Esophagus squamous epithelium (tissue), 5 donors: ENCODE measurements at places on chromosomes 2 and 18.

DNA sequence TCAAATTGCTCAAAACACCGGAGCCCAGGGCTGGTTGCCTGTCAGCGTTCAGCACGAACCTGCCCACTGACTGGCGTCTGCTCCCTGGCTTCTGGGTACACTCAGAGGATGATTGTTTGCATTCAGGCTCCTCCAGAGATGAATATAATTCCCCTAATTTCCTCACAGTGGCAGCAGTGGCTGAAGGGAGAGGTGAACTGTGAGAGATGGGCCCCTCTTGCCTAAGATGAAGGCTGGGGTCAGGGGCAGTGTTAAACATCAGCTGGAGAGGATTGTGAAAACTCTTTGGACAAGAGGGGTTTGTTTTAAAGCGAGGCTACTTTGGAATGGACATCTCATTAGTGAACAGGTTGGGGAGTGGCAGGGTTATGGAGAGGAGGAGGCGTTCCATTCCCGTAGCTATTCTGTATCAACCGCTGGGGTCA lies 31.0 kb downstream of the TCF7L1 start:
- DNase-seq = no peak

DNA sequence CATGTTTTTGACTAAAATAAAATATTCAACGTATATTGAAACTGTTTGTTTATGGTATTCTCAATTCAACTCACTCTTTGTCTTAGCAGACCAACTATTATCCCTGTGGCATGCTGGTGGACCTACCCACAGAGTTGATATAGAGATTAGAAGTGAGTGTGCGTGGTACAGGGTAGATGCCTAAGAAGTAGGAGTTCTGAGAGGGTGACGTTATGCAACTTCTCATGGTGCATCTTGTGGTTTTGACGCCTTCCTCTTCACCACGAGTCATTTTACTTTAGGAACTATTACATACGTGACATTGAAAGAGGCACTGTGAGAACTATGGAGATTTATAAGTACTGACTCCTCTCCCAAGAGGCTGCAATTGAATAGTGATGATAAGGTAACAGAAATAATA lies 26.6 kb upstream of the NAPG start:
- no peak for DNase-seq

DNA sequence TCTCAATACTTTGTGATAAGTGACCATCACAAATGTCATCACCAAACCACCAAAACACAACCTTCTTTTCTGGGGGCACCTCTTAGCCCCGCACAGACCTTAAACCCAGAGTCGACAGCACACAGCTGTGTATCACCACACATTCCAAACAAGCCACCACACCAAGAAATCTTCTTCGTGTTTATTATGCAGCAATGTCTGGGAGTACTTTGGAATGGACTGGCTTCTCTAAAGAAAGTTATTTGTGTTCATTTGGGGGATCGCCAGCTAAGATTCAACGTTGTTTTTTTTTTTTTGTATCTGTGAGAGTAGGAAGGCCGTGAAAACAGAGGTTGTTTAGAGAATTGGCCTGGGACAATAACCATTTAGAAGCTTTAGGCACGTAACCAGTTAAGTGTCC lies 1.1 kb upstream of the MTA3 start:
- no peak for DNase-seq

- no peak for DNase-seq
Observed at GRCh38 chr2:225512876-225513540, 113.5 kb downstream of the NYAP2 start.

DNA sequence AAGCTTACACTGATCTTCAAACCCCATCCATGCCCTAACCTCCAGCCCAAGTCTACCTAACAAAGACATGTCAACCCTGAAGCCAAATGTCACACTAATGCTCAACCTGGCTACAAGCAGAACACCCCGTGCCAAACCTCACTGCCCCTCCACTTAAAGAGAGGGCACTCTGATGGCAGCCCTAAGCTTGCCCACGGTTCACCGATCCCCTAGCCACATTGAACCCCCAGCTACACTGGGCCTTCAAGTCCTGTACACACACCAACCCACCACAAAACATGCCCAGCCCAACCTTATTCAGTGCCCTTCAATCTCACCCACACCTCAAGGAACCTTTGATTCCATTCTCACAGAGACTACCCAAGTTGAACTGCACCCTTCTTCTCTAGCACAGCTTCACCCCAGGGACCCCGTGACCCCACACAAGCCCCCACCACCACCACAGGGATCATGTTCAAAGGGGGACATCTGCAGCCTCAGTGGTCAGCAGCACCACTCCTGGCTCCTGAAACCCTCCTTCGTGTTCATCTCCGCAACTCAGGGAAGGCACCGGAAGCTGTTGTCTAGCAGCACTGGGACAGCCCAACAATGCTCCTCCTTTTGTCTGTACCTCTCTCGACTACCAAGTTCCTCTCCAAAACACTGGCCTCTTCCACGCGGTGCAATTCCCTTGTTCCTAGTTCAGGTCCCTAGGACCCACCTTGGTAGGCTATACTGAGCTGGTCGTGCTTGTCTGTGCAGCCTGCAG lies 218.8 kb downstream of the CYP26B1 start:
- DNase-seq = no peak

- DNase-seq = no peak
Observed at GRCh38 chr2:65381607-65382051, 50.8 kb downstream of the SPRED2 start.

DNA sequence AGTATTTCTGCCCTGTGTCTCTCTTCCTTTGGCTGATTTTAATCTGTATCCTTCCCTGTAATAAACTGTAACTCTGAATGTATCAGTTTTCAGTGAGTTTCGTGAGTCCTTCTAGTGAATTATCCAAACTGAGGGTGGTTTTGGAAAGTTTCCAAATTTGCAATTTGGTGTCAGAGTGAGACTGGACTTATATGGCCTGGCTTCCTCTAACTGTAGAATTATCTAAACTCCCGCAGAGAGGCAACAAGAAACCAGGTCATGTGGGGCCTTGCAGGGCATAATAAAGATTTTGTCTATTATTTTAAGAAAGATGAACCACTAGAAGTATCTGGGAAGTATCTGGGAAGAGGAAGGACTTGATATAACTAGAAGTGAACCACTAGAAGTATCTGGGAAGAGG lies 95.3 kb upstream of the RNF152 start:
- DNase-seq = no peak

GRCh38 chr2:224847381-224847780 lies 131.2 kb upstream of the CCDC195 start:
- DNase-seq = no peak

DNA sequence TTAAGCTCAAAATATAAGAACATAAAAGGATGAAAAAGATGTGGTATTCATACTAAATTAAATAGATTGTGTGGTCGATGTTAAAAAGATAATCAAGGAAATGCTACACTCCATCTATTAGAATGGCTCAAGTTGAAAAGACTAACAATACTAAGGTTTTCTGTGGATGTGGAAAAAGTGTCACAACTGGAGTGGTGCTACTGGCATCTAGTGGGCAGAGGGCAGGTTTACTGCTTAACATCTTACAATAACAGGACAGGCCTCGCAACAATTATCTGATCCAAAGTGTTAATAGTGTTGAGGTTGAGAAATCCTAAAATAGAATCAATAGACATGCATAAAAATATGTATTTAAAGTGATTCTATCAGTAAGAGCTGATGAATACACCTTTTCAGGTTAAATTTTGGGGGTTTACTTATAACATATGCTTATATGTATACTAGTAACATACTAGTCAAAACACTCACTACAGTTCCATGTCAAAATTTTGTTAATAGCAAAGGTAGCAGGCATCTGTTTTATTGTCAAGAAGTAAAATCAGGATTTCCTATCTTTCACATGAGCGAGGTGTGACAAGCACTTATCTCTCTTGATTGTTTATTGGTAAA lies 91.5 kb upstream of the TMEFF2 start:
- no peak for DNase-seq

- DNase-seq = no peak
Observed at GRCh38 chr18:62833494-62833893, 118.2 kb downstream of the PHLPP1 start.

DNA sequence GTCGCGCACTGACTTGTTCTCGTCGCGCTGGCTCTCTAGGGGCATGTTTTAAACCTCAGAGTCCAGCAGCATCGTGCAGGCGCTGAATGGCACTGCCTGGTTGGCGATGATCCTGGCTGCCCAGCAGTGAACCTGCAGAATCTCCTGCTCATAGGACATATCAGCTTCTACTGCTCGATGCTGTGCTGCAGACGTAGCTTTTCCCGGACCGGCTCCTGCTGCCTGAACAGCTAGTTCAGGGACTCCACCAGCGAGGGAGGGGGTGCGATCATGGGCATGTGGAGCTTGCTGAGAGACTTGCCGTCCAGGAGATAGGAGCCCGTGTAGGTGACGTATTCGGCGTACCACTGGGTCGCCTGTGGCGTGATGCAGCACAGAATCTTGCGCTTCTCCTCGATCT lies 890.0 kb upstream of the LRRTM1 start:
- no peak for DNase-seq

- no peak for DNase-seq
Observed at GRCh38 chr2:58714238-58714637, 473.1 kb upstream of the FANCL start.

DNA sequence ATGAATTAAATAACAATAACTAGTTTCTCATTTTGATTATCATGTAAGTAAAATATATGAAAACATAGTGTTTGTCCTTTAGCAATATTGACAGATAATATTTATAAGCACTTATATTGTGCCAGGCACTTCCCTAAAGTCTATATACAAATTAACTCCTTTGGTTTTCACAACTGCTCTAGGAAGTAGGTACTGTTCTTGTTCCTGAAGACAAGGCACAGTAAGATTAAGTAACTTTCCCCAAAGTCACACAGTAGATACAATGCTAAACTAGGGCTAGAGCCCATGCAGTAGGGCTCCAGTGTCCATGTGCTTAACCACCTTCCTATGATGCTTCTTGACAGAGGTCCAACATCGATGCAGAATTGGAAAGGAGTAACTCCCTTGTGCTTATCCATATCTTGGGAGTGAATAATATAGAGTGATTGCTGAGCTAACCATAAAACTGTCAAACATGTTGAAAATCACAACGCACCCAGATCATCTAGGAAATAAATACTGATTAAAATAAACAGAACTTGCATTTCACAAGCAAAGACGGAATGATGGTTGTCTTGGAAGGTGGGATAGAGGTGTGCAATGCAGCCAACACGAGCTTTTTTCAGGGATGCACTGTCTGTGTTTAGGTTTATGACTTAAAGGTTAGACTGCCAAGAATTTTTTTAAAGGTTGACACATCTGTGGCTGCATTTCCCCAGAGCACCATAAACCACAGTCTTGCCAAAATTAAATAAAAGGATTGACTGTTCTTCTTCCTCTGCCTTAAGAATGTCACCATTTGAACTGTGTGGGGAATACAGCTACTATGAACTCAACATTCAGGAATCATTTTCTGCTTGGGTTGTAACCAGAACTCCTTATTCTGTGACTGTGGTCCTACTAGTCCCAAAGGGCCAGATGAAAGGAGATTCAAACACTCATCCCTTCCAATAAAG lies 80.8 kb downstream of the ANKRD44 start:
- no peak for DNase-seq

- DNase-seq = no peak
Observed at GRCh38 chr2:138474100-138474825, 27.3 kb upstream of the SPOPL start.

GRCh38 chr2:127153691-127154158 lies 46.8 kb upstream of the BIN1 start:
- no peak for DNase-seq

DNA sequence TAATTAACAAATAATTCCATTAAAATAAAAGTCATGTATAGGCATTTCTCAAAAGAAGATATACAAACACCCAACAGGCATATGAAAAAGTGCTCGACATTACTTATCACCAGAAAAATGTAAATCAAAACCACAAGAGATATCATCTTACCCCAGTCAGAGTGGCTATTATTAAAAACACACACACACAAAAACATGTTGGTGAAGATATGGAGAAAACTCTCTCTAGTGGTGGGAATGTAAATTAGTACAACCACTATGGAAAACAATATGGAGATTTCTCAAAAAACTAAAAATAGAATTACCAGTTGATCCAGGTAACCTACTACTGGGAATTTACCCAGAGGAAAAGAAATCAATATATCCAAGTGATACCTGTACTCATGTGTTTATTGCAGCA lies 966.3 kb upstream of the POU3F3 start:
- DNase-seq = no peak

DNA sequence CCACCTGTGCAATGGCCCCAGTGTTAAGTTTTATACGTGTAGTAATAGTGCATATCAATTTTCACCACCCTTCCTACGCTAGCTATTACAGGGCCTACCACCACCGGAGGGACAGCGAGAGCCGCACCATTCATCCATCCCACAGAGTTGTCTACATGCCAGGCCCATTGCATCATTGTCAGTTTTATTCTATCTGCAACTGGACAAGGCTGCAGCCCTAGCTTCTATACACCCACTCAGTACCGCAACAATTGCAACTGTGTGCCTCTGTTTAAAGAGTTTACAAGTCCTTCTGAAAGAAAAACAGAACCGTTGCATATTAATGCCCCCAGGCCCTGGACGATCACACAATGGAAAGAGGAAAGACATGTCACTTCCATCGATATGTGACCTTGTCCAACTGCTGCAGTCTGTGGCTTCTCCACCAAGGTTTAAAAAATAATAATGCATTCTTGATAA lies 58.6 kb downstream of the ZEB2 start:
- no peak for DNase-seq

DNA sequence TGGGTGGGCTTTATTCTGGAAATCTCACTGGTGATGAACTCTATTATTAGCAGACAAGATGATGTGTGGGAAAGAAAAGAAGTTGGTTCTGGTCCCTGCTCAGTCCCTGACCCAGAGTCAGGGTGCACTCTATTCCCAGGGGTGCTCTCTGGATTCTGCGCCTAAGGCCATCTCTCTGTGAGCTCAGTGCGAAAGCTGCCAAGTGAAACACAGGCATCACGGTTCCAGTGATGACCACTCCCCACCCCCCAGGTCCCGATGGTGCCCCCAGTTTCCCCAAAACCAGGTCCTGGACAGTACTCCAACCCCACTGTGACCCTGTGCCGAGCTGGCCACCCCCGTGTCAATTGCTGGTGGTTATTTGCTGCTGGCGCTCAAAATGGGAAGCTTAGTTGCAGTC lies 30.1 kb downstream of the RHOB start:
- DNase-seq = no peak

DNA sequence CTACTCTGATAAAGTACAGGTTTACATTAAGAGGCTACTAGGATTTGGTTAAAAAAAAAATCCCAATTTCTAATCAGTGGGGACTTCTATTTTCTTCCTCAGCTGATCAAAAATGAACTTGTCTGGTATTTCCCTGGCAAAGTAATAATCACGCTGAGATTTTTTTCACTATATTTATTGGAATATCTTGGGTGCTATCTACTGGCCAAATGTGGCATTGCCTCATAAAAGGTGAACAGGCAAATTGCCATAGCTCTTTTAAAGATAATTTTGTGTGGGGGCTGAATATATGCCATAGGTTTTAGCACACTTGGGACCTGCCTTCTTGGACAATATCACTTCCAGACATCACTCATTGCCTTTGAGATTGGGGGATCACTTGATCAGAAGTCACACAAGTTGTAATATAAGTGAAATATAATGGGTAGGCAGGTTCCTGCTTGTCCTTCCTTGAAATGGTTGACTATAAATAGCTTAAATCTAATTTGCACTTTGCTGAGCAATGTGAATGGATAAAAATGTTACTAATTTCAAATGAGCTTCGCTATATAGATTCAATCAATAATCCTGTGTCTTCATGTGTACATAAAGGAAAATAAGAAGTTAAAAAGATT lies 7.0 kb upstream of the NXPH2 start:
- no peak for DNase-seq
